ENCODE measurements at places on chromosomes 6 and 20. TPM values are rescaled to one million over a fixed set of nuclear protein-coding genes. Genes with fewer than 3 reads are reported as not detected.

The PMEPA1 gene
- polyA plus RNA-seq, result 12.7 TPM

The TXLNB gene
- polyA plus RNA-seq, result 1.0 TPM

The PGC gene
- polyA plus RNA-seq, result 13.9 TPM

The GSTA2 gene
- 24.3 TPM for polyA plus RNA-seq

The PNPLA1 gene
- 1.3 TPM for polyA plus RNA-seq

The HLA-G gene
- polyA plus RNA-seq, result 0.21 TPM

The ZNF292 gene
- polyA plus RNA-seq, result 3.8 TPM

The SYCP2 gene
- 2.6 TPM for polyA plus RNA-seq

The LGSN gene
- polyA plus RNA-seq, result 19.2 TPM

The GGTLC1 gene
- 0.19 TPM for polyA plus RNA-seq

The GPR6 gene
- 0.04 TPM for polyA plus RNA-seq

The NOX3 gene
- not detected for polyA plus RNA-seq

The OR2B6 gene
- polyA plus RNA-seq, result not detected

The NTSR1 gene
- 1.2 TPM for polyA plus RNA-seq

The GSTA1 gene
- 174 TPM for polyA plus RNA-seq

The B3GALT4 gene
- polyA plus RNA-seq, result 6.9 TPM

The ADGRB3 gene
- not detected for polyA plus RNA-seq

The SMLR1 gene
- 1.4 TPM for polyA plus RNA-seq

The NHLRC1 gene
- polyA plus RNA-seq, result 1.9 TPM

The CDKN1A gene
- polyA plus RNA-seq, result 96.8 TPM

The PHACTR1 gene
- polyA plus RNA-seq, result 2.8 TPM

The C20orf144 gene
- not detected for polyA plus RNA-seq

The OR12D2 gene
- polyA plus RNA-seq, result not detected

The RALY gene
- polyA plus RNA-seq, result 166 TPM

The HEY2 gene
- polyA plus RNA-seq, result 1.2 TPM

The FGD2 gene
- polyA plus RNA-seq, result 5.7 TPM

The DEFB132 gene
- polyA plus RNA-seq, result not detected

The LYRM4 gene
- 20.2 TPM for polyA plus RNA-seq

The OR2H1 gene
- not detected for polyA plus RNA-seq

The PDSS2 gene
- 13.4 TPM for polyA plus RNA-seq

The ANGPT4 gene
- polyA plus RNA-seq, result 0.70 TPM

The MLN gene
- 89.2 TPM for polyA plus RNA-seq

The RHAG gene
- 0.40 TPM for polyA plus RNA-seq

The CFB gene
- 72.1 TPM for polyA plus RNA-seq

The SCUBE3 gene
- polyA plus RNA-seq, result not detected

The MATN4 gene
- not detected for polyA plus RNA-seq

The GLYATL3 gene
- polyA plus RNA-seq, result not detected
